ENCODE measurements at places on chromosomes 7 and 10. TPM values are rescaled to one million over a fixed set of nuclear protein-coding genes. Genes with fewer than 3 reads are reported as not detected.

Gene CASD1
- 22.0 TPM for total RNA-seq

Gene AGR3
- total RNA-seq: not detected

Gene ZNF804B
- total RNA-seq: not detected

Gene C10orf105
- 0.14 TPM for total RNA-seq

DNA sequence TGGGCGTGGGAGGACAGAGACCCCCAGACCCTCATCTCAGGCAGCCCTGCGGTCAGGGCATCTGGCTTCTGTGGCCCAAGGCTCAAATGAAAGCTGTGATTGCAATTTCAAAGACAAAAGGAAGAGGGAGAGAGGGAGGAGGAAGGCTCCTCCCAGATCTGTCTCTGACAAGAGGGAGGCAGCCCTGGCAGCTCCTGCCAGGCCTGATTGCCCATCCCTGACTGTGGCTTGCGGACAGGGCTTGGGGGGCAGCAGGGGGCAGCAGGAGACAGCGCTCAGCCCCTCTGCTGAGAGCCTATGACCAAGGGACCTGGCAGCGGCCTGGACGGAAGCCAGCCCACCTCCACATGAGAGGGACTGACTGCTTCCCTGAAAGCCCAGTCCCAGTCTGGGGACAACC lies 91.8 kb downstream of the PTPRN2 start:
- no peak for DNase-seq

GRCh38 chr10:104331208-104331838 lies 6.9 kb downstream of the ITPRIP start:
- no peak for DNase-seq

DNA sequence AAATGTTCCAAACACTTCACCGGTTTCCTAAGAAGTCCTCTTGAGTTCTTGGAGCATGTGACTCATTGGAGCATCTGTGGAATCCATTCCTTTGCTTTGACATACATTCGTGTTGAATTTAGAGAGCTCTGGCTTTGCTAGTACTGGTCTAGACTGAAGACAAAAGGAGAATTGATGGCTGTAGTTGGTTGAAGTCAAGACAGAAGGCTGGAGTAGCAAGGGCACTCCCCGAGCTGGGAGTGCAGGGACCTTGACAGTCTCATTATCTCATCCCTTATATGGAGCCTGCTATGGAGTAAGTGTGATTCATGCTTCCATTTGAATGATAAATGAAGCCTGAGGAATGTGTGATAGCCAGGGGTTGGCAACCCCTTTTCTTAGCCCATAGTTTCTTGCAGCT lies 1249.1 kb downstream of the TYW1 start:
- no peak for DNase-seq

GRCh38 chr7:74311305-74311744 lies 22.1 kb downstream of the CLIP2 start:
- no peak for DNase-seq

GRCh38 chr7:106365252-106366005 lies 80.6 kb upstream of the NAMPT start:
- DNase-seq: no peak
